NCI-H69 (cell line): ENCODE measurements at places on chromosomes 13 and 19.

DNA sequence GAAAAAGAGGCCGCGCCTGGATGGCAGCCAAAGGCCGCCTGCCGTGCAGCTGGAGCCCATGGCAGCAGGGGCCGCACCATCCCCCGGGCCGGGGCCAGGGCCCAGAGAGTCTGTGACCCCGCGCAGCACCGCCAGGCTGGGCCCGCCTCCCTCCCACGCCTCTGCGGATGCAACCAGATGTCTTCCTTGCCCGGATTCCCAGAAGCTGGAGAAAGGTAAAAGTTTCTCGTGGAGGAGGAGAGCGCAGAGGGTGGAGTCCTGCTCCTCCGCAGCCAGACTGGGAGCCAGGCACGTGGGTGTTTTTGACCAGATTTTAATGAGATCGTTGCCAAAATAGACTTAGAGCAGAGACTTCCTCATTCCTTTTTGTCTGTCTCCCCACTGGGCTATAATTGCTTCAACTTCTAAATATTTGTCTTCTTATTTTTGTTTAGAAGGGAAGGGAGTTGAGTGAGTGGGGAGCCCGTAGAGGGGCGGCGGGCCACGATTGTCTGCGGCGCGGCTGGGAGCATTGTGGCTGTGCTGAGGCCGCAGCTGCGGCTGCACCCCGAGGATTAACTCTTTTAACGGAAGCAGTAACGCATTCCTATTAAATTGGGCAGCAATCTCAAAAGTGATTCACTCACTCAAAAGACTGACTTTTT, 22.8 kb upstream of the NDUFS7 start:
- DNase-seq, result peak; percentile 57

DNA sequence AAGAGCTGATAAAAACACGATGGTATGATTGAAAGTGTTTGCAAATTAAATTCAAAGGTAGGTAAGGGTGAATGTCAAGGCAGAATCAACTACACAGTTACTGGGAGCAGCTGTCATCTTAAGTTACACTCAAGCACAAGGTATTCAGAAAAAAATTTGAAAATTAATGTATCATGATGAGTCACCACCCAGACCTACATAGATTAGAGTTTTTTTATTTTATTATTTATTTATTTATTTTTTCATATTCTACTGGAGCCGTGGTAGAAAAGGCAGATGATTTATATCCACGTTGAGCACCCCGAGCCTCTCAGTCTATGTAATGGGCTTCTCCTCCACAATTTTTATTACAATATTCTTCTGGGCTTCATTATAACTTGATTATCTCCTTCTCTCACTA, 728.9 kb upstream of the ARGLU1 start:
- no peak for DNase-seq

DNA sequence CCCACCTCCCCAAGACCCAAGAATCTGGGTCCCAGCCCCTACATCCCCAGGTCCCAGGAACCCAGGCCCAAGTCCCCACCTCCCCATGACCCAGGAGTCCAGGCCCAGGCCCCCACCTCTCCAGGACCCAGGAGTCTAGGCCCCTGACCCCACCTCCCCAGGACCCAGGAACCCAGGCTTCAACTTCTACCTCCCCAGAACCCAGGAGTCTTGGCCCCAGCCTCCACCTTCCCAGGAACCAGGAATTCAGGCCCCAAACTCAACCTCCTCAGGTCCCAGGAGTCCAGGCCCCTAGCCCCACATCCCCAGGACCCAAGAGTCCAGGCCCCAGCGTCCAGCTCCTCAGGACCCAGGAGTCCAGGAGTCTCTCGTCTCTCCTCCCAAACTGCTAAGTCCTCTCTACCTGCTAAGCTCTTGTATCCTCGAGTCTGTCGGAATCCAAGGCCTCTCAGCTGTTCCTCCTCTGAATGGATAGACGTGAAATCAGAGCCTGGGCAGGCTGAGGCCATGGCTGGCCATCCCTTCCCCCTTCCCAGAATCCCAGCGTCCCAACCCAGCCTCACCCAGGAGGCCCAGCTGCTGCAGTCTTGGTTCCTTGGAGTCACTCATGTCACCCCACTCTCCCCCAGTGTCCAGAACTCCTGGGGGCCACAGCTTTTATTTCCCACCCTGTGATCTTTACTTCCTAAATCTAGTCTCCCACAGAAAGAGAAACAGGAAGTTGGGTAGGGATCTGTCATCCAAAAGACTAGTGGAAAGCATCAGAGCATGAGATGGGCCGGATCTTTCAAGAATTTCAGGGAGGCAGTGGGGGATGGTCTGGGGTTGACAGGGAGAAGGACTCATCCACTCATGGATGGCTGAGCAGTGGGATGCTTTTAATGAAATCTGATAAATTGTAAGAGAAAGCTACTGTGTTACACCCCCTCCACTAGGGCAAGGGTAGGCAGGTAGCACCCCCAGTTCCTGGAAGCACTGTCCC, at the start of gene CD209:
Gene CD209 (minus strand): TSS at position 632 of the 982 bp plus-strand sequence. CDS start 23 bp downstream, at position 609.
- DNase-seq, result no peak

DNA sequence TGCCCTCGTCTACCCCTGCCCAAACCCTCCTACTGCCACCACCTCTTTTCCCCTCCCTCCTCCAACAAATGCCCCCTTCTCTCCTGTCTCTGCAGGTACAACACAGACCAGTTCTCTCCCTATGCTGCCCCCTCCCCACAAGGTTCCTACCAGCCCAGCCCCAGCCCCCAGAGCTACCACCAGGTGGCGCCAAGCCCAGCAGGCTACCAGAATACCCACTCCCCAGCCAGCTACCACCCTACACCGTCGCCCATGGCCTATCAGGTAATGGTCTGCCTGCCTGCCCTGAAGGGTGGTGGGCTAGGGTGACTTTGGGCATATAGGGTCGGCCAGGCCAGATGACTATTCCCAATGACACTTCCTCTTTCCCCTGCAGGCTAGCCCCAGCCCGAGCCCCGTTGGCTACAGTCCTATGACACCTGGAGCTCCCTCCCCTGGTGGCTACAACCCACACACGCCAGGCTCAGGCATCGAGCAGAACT, 6.5 kb upstream of the TIMM50 start:
- DNase-seq, result peak; percentile 64

- DNase-seq, result no peak
Measured at GRCh38 chr13:23159760-23160637, 20.8 kb upstream of the SGCG start.

DNA sequence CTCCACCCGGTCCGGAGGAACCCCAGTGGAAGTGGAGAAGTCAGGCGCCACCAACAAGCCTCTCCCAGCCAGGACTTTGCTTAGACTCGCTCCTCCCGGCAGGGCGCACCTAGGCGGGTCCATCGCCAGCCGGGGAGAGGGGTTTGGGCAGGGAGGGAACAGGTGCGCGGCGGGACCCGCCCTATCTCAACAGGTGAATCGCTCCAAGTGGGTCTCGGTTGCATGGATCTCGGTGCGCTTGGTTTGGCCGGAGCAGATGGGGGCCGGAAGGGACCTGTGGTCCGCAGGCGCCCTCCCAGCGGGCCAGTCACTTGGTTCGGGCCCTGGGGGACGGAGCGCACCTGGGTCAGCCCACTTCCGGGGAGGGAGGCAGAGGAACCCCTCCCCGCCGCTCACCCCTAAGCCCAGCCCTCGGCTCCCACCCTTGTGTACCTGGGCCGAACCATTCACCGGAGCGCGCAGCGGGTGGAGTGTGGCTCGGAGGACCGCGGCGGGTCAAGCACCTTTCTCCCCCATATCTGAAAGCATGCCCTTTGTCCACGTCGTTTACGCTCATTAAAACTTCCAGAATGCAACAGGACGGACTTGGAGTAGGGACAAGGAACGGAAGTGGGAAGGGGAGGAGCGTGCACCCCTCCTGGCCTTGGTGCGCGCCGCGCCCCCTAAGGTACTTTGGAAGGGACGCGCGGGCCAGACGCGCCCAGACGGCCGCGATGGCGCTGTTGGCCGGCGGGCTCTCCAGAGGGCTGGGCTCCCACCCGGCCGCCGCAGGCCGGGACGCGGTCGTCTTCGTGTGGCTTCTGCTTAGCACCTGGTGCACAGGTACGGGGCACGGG, at the start of gene LSR:
Gene LSR (plus strand): TSS at position 693 of the 836 bp plus-strand sequence. CDS start 21 bp downstream, at position 714.
- DNase-seq, result peak; percentile 99
